NCI-H774 (cell line): ENCODE measurements at places on chromosomes 13 and 19.
A peak's percentile ranks its signal among the peaks of the same experiment; 100 is the strongest.

GRCh38 chr19:12052091-12052496, 667 bp downstream of the ZNF878 start:
- no peak for DNase-seq

DNA sequence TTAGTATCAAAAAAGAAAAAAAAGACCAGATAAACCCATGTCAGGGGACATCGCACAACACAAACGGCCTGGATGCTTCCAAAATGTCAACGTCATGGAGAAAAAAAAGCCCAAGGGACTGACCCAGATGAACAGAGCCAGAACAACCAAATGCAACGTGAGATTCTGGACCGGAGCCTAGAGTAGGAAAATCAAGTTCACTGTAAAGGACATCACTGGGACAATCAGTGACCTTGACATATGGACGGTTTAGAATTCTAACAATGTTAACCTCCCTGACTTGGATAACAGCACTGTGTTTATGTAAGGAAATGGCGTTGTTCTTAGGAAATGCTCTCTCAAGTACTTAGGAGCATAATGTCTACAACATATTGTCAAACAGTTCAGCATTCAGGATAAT, 15.1 kb upstream of the EMP3 start:
- no peak for DNase-seq

DNA sequence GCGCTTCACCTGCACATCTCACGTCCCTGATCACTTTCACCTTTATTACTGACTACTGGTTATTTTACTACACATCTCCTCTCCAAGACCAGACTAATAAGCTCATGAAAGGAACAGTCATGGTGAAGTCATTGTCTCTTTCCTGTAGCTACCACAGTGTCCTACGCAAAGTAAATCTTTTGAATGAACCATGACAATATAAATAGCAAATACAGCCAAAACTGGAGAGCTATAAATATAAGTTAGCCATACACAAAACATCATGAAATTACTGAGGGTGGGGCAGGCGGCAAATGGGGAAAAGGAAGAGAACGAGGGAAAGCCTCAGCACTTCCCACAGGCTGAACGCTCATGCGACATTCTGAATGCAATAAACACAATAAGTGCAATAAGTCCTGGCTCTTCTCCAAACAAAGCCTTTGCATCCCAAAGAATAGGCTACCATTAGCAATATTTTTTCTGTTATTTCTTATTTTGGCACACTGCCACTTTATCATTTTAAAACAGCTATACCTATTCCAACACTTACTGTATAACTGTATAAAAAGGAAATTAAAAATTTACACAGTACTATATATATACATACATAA, 62.5 kb downstream of the TUBGCP3 start:
- no peak for DNase-seq

DNA sequence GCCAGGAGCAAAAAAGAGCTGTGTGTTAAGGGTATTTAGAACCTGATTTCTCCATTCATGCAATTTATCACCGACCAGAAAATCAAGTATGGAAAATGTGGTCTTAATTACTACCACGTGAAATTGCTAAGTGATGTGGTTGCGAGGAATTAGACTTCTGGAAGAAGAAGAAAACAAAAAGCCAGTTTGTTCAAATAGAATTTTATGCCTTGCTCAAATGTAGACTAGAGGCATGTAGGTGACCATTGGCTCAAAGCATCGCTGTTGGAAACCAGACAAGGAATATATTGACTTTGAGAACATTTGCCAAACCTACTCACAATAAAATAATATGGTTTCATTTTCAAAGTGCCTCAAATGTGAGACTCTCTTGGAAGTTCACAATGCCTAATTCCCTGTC, 57.3 kb upstream of the LRCH1 start:
- DNase-seq: no peak

GRCh38 chr13:112442483-112443090, 66.4 kb downstream of the SPACA7 start:
- DNase-seq: no peak

DNA sequence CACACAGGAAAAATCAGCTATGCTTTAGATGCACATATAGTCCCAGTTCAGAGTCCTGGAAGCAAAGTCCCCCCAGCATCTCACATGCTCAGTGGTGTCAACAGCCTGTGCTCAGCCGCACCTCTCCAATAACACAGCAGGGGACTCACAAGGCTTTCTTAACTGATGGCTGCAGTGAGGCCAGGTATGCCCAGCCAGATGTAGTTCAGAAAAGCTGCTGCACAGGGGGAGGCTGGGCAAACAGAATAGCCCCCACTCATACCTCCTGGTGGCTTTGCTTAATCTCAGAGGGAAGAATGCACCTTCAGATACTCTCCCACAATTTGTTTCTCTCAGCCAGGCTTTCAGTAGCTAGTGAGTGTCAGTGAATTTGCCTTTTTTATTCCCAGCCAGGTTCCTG, 33.4 kb downstream of the FAM124A start:
- DNase-seq: no peak

- no peak for DNase-seq
Observed at GRCh38 chr13:27967736-27968315, 1.3 kb downstream of the CDX2 start.

DNA sequence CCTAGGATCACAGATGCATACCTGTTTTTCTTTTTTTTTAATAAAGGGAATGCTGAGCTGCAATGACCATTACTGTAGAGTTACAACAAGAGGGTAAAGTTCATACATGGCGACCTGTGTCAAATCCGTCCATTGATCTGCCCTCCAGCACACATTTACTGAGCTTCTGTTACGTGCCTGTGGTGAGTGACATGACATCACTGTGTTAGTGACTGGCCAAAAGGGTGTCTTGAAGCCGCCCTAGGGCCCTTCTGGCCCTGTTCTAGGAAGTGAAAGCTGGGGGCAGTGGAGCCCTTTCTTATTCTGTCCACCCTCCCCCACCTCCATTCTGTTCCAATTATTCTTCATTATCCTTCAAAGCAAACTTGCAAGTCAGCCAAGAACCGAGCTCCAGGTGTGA, 66.3 kb downstream of the ZIC5 start:
- no peak for DNase-seq

DNA sequence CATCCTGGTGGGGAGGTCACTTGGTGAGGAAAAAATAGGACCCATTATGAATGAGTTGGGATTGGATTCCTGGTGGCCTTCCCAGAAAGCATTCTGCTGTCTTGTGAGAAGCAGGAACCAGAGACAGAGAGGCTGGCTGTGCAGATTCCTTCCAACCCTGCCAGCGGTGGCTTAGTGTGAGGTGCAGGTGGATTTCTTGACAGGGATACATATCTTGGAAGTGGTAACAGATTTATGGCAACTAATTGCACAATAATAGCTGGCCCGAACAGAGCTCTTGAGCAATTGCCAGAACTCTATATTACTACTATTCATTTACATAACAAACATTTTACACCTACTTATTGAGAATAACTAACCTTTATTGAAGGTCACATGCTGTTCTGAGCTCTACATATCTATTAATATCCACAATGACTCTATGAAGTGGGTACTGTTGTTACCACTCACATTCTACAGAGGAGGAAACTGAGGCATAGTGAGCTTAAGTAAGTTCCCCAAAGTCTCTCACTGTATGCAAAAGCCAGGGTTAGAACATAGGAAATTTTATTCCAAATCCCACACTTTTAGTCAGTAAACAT, 173.9 kb upstream of the SERP2 start:
- DNase-seq: no peak

DNA sequence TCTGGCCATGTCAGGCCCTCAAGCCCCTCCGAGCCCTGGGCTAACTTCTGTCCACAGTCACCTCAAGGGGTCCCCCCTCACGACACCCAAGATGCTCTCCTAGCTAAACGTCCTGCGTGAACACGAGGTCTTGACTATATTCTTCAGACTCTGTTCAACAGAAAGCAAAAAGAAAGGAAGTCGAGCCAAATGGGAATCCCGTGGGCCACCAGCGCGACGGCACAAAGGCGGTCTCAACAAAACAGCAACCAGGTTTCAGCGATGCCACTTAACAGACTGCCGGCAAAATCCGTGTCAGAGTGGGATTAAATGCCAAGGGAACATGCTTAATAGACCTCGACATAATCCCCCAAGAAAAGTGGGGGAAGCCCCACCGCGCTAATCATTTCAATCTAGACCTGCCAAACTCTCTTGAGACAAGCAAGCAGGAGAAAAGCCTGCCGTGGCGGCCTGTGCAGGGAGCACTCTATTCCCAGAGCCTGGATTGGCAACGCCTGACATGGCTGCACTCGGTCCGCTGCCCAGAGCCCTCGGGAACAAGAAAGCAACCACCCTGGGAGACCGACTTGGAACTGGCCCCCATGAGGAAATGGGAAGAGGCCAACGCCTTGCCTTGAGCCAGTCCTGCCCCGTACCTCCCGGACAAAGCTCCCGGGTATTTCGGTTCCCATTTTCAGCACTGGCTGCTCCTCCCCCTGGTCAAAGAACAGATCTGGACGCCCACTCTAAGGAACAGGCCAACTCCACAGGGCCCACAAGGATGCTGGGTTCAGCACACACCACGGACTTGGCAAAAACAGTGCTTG, 16.0 kb downstream of the ZC3H4 start:
- no peak for DNase-seq

- DNase-seq: no peak
Observed at GRCh38 chr19:18221815-18222725, 4.2 kb downstream of the PDE4C start.

- DNase-seq: no peak
Observed at GRCh38 chr13:96621634-96622183, 372.6 kb downstream of the OXGR1 start.

GRCh38 chr13:44014501-44014900, 134.8 kb downstream of the LACC1 start:
- DNase-seq: no peak

- no peak for DNase-seq
Observed at GRCh38 chr13:109751477-109751876, 34.9 kb downstream of the IRS2 start.

DNA sequence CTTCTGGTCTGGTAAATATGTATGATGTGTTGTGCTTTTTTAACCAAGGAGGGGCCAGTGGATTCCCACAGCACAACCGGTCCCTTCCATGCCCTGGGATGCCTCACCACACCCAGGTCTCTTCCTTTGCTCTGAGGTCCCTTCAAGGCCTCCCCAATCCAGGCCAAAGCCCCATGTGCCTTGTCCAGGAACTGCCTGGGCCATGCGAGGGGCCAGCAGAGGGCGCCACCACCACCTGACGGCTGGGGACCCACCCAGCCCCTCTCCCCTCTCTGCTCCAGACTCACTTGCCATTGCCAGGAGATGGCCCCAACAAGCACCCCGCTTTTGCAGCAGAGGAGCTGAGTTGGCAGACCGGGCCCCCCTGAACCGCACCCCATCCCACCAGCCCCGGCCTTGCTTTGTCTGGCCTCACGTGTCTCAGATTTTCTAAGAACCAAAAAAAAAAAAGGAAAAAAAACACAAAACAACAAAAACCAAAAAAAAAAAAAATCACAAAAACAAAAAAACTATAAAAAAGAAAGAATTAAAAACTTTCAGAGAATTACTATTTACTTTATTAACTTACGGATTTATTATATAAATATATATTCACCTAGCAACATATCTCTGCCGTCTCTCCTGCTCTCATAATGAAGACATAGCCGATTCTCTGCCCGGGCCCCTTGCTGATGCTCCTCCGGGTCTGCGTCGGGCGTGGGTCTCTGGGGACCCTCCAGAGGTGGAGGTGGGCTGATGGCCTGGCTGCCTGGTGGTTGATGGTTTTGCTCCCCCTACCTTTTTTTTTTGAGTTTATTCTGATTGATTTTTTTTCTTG, 14.4 kb downstream of the CAPN12 start:
- DNase-seq: peak; percentile 31

GRCh38 chr13:71325556-71325955, 541.4 kb downstream of the DACH1 start:
- DNase-seq: no peak

DNA sequence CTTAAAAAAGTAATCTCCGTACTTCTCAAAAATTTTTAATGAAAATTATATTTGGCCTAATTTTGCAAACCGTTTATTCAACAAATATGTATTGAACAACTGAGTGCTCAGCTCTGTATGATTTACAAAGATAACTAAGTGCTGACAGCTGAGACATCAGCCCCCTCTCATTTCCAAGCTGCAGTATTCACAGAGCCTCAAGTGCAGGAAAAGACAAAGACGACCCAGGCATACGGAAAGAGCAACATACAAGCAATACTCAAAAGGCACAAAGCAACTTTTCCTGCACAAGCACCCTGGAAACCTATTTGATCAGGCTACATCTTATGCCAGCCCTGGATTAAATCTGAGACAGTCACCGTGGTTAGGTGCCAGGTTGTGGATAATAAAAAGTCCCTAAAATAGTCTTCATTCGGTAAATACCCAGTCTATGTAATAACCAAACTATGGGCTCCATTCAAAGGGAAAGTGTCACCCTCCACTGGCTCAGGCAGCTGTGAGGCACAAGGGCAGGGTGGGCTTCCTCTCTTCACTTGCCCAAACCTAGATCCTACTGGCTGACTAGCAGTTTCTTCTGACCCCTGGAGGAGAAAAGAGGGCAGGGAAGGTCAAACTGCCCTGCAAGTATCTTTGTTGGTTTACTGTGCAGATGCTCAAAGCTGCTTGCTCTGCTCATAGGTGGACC, 65.5 kb downstream of the TBC1D4 start:
- no peak for DNase-seq

- DNase-seq: no peak
Observed at GRCh38 chr19:23070353-23071146, 46.3 kb upstream of the ZNF730 start.

- DNase-seq: no peak
Observed at GRCh38 chr19:47243364-47243775, 12.4 kb upstream of the BBC3 start.

GRCh38 chr13:100305398-100305797, 216.5 kb downstream of the PCCA start:
- no peak for DNase-seq

GRCh38 chr19:38617764-38618589, at the start of gene MAP4K1:
TSS of gene MAP4K1 (minus strand) at chr19:38617953. CDS start at chr19:38617895, 58 bp downstream.
- DNase-seq: no peak

GRCh38 chr13:85665286-85665685, 133.9 kb downstream of the SLITRK6 start:
- DNase-seq: no peak

GRCh38 chr13:48264058-48264457, 31.1 kb downstream of the ITM2B start:
- no peak for DNase-seq

DNA sequence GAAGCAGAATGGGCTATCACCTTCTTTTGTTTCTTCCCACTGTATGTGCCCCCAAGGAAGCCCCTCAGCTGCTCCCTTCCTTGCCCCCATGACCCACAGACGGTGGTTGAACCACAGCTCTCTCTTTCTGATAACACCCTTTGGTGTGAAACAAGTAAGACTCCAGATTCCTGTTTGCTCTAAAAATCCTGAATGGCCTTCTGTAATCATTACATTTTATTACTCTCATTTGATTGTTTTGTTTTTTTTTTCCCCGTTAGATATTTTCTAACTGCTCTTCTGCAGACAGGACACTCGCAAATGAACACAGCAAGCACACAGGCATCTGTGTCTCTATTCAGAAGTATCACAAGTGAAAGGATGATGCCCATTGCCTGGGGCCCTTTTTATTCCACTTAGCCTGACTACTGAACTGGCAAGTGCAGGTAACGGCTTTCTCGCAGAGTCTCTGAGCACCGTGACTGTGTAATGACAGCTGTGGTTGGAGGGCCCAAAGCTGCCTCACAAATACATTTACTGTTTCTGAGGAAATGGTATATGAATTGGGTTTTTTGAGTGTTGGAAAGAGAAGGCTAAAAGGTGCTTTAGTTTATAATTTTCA, 59.3 kb downstream of the OXGR1 start:
- DNase-seq: no peak

GRCh38 chr19:31597616-31598015, 248.4 kb upstream of the TSHZ3 start:
- no peak for DNase-seq

GRCh38 chr13:112583592-112584277, 4.2 kb downstream of the TUBGCP3 start:
- DNase-seq: no peak

- no peak for DNase-seq
Observed at GRCh38 chr13:76711550-76712182, 174.5 kb downstream of the KCTD12 start.
